ENCODE measurements at places on chromosomes 6 and 20.

DNA sequence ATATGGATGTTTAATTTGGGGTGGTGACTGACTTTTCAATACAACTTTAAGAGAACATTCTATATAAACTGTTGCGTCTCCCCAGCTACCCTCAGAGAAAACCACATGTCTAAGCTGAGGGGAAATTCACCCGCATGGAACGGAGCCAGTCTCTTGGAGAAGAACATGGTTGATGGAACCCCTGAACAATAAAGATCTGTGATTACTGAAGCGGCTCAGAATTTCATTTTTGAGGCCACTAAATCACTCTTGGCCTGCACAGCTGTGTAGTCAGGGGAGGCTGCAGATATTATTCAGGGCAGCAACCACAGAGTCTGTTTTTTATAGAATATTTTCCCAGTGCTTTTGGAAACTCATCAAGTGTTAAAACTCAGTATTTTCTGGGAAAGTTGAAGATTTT lies 73.8 kb downstream of the EYA4 start:
- peak; percentile 21 for DNase-seq

- no peak for DNase-seq
Measured at GRCh38 chr20:57699395-57699794, 10.4 kb downstream of the PMEPA1 start.

GRCh38 chr6:106411643-106412200 lies 51.2 kb downstream of the CRYBG1 start:
- DNase-seq = no peak

DNA sequence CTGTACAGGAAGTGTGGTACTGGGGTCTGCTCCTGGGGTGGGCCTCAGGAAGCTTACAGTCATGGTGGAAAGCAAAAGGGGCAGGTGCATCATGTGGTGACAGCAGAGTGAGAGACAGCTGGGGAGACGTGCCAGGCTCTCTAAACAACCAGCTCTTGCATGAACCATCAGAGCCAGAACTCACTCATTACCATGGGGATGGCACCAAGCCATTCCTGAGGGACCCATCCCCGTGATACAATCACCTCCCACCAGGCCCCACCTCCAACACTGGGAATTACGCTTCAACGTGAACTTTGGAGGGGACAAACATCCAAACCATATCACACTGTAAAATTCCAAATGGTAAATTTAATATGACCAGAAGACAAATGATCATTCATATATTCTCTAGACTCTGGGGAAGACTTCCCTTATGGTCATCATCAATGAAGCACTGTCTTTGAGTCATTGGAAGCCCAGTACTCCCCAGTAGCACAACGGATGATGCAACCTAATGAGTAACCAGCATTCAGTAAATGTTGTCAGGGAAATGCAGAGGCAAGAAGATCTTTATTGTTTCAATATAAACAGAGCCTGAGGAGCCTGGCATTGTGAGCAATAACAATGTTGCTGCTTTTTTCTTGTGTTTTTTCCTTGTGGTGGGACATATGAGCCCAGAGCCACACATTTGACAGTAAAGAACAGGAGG lies 48.2 kb upstream of the RALY start:
- DNase-seq = no peak

GRCh38 chr6:78768271-78768670 lies 99.1 kb upstream of the IRAK1BP1 start:
- DNase-seq = no peak

- DNase-seq = no peak
Measured at GRCh38 chr6:30684386-30685156, 1.9 kb downstream of the PPP1R18 start.

DNA sequence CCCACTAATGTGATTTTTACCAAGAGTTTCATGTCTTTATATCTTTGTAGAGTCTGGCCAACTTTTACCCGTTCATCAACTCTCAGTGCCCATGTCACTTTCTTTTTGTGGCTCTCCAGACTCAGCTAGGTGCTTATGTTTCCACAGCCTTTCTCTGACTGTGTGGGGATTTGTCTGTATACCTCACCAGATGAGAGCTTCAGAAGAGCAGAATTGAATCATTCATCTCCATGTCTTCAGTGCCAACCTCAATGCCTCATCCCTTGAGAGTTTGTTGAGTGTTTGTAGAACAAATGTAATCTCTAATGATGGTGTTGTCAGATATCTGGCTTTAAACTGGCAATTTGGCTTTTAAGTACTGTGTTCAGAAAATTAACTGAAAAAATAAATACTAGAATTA lies 16.8 kb upstream of the CCN2 start:
- no peak for DNase-seq

DNA sequence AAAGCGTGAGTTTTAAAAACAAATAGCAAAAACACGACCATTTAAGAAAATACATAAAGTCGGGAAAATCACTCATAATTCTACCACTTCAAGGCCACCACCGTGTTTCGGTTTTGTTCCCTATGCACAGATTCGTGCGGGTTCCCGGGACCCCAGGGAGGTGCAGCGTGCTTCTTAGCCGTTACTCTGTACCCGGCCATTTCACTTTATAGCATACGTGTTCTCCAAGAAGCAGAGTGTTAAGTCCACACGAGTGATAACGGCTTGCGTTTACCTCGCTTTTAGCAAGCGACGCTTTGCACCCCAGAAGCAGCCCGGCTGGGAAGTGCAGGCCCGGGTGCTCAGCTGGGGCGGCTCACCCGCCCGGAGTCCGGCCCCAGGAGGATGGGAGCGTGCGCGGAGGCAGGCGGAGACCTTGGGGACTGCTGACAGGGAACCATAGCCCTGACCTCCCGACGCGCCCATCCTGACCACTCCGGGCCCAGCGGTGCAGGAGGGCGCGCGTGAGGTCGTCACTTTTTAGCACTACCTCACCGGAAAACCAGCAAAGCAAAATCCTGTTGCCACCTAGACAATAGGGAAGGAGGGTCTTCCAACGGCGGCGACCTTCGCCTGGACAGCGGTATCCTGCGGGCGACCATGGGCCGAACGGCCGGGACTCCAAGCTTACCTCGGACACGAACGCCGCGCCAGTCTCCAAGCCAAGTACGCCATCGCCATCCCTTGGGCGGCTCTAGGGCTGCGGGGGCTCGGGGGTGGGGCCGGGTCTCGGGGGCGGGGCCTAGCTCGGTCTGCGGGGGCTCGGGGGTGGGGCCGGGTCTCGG lies at the start of gene ECI2:
ECI2 (minus strand) TSS at position 735 of the 824 bp plus-strand sequence; CDS start at position 720, 15 bp downstream.
- peak; percentile 51 for DNase-seq

DNA sequence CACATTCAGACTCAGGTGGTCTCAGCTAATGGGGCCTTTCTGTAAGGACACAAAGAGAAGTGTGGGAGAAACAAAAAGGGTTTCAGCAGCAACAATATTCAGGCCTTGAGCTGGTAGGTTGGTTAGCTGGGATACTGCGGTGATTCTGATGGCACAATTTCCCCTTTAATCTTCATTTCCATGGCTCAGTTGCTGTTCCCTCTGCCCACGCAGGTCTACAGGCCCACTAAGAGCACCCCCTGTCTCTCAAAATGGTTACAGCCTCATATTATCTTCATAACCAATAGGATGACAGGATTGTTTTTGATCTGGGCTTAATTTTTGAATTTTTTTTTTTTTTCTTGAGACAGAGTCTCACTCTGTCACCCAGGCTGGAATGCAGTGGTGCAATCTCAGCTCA lies 48.9 kb downstream of the MYB start:
- no peak for DNase-seq

DNA sequence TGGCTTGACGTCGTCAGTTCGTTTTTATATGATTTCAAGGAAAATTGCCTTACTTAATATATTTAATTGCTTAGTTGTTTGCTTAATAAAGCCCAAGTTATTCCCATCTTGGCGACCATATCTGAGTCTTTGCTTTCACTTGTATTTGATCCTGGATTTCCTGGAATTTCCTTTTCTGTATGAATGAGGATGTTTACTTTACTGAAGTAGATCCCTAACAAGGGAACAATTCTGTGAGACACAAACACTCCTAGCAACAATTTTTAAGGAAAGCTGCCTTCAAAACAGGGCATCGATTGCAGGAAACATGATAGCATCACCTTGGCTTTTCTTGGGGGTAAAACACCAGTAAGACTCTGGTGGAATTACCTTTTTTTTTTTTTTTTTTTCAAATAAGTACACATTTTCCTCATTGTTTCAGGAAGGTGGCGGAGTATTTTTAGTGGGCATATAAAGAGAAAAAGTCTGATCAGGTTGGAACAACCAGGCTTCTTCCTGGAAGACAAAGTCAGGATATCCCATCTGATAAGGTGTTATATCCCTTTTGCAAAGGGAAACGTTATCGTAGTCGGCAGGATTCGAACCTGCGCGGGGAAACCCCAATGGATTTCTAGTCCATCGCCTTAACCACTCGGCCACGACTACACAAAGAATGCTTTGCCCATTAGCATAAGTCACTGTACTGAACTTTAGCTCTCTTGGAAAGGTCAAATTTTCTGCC lies 68.5 kb upstream of the ZNF184 start:
- no peak for DNase-seq

- no peak for DNase-seq
Measured at GRCh38 chr20:18669241-18670019, 81.6 kb downstream of the DTD1 start.

GRCh38 chr20:34920055-34920454 lies 35.6 kb downstream of the GSS start:
- no peak for DNase-seq

DNA sequence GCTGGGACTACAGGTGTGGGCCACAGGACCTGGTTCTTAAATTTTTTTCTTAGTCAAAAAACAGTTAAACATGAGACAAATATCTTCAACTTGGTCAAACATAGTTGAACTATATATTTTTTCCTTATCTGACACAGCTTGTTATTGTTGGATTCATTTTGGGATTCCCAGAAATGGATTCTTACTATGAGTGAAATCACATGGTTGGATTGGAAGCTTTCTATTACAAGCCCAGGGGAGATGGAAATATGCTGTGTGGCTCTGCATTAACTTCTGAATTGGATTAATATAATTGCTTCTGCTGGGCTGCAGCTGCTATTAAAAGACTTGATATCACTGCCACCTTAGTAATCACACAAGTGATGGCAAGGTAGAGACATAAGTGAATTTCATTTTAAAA lies 126.4 kb upstream of the DUSP22 start:
- no peak for DNase-seq

- DNase-seq = no peak
Measured at GRCh38 chr20:59375541-59375940, 75.1 kb downstream of the EDN3 start.

DNA sequence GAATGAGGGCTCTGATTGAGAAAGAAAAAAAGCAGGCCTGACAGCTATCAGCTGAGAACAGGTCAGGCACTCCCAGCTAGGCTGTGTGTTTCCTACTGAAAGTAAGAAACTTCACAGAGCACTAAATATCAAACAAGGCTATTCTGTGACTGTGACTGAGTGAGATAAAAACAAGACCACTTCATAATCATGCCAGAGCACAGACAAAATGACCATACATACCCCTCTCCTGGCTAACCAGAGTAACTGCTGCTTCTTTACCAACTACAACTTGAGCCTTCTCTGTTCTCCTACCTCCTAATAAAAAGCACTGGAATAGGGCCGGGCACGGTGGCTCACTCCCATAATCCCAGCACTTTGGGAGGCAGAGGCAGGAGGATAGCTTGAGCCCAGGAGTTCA lies 6.8 kb upstream of the BTN1A1 start:
- no peak for DNase-seq

DNA sequence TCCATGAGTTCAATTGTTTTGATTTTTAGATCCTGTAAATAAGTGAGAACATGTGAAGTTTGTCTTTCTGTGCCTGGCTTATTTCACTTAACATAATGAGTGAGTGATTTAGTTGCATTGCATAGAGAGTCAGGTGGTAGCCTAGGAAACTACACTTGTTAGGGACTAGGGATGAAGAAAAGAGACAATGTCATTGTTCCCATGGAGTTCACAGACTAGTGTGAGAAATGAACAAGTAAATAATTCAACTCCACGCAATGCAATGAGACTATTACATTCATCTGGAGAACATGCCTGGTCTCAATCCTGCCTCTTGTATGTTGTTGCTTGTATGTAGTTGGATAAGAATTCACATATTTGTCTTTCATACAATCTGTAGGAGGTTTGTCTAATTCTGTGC lies 76.3 kb upstream of the B3GAT2 start:
- DNase-seq = no peak

GRCh38 chr6:162726947-162727321 lies 632 bp downstream of the PRKN start:
- no peak for DNase-seq

All from NCI-H2081 (cell line).